ENCODE measurements at places on chromosomes 12 and 14.

- no peak for DNase-seq
Observed at GRCh38 chr14:94021001-94021400, 5.1 kb upstream of the OTUB2 start.

- no peak for DNase-seq
Observed at GRCh38 chr12:68281322-68282077, 28.1 kb upstream of the IL22 start.

DNA sequence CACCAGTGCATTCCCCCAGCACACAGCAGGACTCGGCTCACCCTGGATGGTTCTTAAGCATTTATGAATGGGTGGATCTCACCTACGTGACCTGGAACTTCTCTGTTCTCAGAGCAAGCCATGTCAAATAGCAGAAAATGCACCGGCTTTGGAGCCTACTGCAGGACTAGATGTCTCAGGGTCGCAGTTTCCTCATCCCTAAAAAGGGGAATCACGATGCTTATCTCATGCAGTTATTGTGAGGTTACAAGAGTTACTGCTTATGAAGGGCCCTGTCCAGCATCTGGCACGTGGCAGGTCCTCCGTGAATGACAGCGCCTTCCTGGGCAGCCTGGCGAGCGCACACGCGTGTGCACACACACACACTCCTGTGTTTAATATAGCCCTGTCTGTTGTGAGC, 128.5 kb downstream of the ETV6 start:
- no peak for DNase-seq

- DNase-seq, result no peak
Observed at GRCh38 chr12:88298761-88299242, 156.7 kb downstream of the TMTC3 start.

DNA sequence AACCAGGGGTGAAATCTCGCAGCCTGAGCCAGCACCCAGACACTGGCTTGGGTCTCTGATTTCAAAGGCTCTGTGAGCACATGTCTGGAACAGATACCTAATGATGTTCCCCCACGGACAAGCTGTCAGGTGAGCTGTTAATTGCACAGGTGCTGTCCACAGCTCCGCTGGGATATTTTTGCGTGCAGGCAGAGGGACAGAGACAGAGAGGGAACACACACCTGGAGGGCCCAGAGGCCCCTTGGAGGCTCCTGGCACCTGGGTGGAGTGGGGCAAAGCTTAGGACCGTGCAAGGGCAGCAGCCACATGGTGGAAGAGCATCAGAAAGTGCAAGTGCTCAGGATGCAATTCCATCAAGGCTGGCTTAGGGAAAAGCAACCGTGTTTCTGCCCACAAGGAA, 57.3 kb downstream of the ARL6IP4 start:
- no peak for DNase-seq

DNA sequence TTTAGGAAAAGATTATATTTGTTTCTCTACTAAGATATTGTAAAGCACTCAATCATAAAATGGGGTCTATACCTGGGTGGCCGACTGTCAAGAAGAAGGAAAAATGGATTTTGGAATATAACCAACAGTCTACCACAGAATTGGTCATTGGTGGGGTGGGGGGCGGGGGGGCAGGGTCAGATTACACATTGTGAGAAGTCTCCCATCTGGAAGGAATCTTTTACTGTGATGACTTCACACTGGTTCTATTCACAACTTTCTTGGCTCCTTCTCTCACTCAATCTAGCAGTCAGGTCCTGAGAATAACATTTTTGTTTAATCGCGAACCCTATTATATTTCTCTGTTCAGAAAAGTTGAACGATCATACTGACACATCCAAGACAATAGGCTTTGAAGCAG, 8.7 kb upstream of the CLEC4E start:
- DNase-seq, result no peak

- no peak for DNase-seq
Observed at GRCh38 chr14:84080944-84081343, 1449.0 kb upstream of the FLRT2 start.

- DNase-seq, result no peak
Observed at GRCh38 chr14:56959869-56960268, 149.6 kb upstream of the OTX2 start.

DNA sequence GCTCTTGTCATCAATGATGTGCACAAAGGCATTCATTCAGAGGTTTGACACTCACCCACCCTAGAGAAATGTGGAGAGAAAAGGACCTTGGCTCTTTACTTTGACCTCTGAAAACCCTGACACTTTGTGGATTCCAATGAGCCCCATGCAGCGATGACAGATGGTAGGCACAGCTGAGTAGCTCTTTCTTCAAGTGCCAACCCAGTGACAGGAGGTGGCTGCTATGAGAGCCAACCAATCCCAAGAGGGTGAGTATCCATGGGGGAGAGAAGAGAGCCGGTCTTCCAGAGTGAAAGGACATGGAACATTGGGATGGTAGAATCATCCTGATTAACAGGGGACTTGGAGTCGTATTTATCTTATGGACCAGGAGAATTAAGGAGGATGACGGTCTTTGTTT, 17.8 kb downstream of the SLC8A3 start:
- no peak for DNase-seq

- DNase-seq, result peak; percentile 16
Observed at GRCh38 chr14:104240434-104241157, 102.2 kb downstream of the KIF26A start.

- DNase-seq, result no peak
Observed at GRCh38 chr12:6469609-6470374, 685 bp downstream of the VAMP1 start.

DNA sequence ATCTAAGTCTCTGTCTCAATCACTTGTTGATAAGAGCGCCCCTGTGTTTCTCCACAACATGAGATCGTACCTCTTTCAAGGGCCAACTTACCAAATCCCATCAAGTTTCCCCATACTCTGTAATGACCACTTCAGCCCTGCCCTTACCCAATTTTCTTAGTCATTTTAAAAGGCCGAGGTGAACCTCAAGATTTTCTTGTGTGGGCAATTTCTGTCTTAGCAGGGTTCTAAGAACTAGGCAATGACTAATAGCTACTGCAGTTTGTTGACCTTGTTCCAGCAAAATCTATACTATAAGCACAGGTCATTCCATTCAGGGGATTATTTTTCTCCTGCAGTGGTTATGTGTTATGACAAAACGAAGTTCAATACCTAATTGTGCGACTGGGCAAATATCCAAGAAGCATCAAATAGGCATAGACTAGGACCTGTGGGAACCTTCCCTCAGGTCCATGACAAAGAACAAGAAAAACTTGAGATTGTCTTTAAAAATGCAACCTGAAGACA, 359.8 kb downstream of the PCNX1 start:
- DNase-seq, result no peak

- no peak for DNase-seq
Observed at GRCh38 chr12:114681116-114681871, 2.7 kb downstream of the TBX3 start.

GRCh38 chr12:98492580-98493140, 22.7 kb upstream of the TMPO start:
- DNase-seq, result no peak

- DNase-seq, result no peak
Observed at GRCh38 chr14:42676636-42677035, 1070.0 kb downstream of the LRFN5 start.

- DNase-seq, result peak; percentile 61
Observed at GRCh38 chr14:97878727-97879126, 1081.5 kb downstream of the VRK1 start.

DNA sequence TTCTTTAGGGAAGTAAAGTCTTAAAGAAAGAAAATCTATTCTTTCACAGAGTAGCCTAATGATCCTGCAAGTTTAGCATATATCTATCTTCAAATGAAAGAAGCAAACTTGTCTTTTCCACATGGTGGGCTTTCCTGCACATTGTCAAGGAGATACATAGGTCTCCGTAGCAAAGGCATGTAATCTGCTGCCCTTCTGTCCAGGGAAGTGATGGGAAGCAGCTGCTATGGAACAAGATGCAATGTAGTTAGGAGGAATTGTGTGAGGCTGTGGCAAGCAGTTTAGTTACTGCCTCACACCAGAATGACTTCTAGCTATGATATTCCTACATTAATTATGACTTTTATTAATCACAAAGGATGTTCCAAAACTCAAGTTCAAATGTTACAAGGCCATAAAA, 174.4 kb downstream of the PDZRN4 start:
- DNase-seq, result no peak

DNA sequence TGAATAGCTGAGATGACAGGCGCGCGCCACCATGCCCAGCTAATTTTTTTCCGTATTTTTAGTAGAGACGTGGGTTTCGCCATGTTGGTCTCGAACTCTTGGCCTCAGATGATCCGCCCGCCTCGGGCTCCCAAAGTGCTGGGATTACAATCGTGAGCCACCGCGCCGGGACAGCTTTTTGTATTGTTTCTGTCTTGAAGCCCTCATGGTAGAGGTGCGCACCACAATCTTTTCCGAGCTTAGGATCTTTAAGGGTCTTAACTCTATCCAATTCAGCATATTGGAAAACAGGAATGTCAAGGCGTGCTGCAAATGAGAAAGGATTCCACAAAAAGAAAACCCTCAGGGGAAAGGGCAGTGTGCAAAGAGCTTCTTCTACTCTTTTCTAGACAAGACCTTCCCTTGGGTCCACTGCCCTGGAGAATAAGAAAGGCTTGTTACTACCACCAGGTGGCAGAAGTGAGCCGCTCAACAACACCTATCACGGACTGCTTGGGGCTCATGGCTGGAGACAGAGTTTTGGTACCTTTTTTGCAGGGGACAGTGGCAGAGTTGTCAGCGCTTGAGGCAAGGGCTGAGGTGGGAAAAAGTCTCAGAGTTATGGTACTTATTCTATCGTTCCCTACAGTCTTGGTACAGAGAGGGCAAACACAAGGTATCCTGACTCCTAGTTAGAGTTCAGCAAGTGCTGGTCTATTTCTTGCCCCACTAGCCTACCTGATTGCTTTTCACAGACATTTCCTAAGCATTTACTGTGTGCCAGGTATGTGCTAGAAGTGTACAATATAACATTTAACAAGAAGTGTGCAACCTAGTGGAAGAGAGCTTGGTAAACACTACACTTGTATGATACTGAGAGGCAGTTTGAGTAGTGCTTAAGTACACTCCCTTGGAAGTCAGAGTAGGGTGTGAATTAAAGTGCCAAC, 16.4 kb upstream of the SP7 start:
- DNase-seq, result peak; percentile 90

GRCh38 chr14:100680439-100681051, 46.1 kb upstream of the DLK1 start:
- DNase-seq, result no peak

GRCh38 chr12:14960548-14961465, 594 bp downstream of the ARHGDIB start:
- DNase-seq, result no peak

DNA sequence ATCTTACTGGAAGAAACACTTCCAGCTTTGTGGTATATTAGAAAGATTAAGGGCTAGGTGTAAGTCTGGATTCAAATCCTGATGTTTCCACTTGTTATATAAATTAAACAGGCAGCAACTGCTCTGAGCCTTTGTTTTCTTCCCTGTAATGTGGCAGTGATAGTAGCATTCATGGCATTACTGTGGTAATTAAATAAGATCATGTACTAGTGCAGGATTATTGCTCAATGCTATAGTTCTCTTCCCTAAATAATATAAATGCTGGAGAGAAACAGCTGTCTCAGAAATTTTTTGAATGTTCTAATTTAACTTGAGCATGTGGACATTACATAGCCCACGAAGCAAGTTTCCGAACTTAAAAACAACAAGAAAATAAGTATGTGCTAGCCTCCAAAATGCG, 5.4 kb downstream of the TMEM117 start:
- DNase-seq, result no peak

DNA sequence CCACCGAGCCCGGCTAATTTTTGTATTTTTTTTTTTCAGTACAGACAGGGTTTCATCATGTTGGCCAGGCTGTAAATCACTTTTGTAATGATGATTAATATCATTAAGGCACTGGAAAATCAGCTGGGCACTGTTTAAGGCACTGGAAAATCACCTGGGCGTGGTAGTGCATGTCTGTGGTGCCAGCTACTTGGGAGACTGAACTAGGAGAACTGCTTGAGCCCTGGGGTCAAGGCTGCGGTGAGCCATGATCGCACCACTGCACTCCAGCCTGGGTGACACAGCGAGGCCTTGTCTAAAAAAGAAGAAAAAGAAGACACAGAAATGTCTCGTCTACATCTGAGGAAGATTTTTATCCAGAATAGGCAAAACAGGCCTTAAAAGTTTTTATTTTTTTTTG, 12.7 kb downstream of the SLC11A2 start:
- DNase-seq, result no peak

- DNase-seq, result no peak
Observed at GRCh38 chr12:106125351-106126095, 13.2 kb downstream of the NUAK1 start.

GRCh38 chr12:32688786-32689185, 9.7 kb downstream of the DNM1L start:
- no peak for DNase-seq

- DNase-seq, result no peak
Observed at GRCh38 chr14:69073915-69074314, 79.0 kb downstream of the DCAF5 start.

DNA sequence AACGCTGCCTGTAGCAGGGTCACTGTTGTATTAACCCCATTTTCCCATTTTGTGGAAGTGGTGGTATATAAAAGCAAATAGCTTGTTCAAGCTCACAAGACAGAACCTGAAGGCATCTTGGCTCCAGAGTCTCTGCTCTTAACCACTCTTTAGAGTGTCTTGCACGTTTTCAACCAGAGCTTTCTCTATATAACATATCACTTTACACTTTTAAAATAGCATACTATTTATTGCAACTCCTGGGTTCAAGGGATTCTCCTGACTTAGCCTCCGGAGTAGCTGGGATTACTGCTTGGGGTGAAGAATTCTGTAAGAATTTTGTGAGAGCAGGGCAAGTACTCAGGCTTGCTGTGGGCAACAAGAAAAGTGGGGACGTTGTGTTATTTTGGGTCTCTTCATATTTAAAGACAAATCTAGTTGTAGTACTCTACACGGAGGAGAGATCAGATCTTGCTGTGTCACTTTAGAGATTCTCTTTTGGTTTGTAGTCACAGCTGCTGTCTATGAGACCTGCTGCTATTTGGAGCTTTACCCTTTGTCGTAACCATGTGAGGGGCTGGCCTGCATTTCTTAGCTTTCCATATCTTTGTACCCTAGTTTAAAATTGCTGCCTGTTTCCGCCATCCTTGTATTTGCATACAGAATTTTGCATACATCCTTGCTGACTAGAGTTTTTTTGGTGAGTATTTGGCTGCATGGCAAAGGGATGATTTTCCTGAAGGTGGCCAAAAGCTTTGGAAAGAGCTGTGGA, 40.7 kb downstream of the WDR20 start:
- no peak for DNase-seq

- no peak for DNase-seq
Observed at GRCh38 chr12:93448796-93449195, 7.0 kb upstream of the UBE2N start.

DNA sequence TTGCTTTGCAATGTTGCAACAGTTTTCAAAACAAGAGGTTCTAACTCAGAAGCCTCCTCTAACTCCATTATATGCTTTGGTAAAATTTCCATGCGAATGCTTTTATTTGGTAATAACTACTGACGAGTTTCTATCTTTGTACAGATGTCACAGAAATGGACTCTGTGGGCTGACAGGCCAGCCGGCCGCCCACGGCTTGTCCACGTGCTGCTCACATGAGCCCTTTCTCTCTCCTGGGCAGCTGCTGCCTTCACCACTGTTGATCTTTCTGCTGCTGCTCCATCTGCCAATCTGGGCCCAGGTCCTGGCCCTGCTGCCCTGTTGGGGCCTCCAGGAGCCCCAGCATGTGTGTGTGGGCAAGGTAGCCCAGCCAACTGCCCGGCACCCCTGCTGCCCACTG, 168.2 kb upstream of the TMEM132C start:
- DNase-seq, result no peak
